ENCODE measurements at places on chromosomes 16 and 17.

DNA sequence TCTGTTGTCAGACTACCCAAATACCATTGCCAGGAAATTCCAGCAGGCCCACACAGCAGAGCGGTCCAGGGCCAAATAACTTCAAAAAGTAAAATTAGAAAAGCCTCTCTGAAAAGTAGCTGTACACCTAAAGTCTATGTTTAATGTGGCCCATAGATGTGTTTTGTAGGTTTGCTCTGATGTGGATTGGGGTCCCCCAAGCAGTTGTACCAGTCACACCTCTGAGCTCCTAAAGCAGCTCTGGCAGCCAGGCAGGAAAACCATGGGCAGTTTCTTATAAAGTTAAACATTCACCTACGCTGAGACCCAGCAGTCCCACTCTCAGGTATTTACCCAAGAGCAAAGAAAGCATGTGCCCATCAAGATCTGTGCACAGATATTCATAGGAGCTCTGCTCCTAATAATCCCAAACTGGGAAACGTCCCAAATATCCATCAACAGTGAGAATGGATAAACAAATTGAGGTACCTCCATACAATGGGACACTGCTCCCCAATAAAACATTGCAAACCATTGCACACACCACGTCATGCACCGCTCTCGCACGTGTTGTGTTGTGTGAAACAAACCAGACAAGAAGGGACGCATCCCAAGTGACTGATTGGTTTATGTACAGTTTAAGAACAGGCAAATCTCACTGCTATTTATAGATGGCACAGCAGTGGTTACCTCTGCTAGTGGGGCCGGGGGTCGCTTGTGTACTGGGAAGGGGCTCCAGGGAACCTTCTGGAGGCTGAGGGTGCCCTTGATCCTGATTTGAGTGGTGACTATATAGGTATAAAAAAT, 15.8 kb upstream of the PRM1 start:
- no peak for DNase-seq

DNA sequence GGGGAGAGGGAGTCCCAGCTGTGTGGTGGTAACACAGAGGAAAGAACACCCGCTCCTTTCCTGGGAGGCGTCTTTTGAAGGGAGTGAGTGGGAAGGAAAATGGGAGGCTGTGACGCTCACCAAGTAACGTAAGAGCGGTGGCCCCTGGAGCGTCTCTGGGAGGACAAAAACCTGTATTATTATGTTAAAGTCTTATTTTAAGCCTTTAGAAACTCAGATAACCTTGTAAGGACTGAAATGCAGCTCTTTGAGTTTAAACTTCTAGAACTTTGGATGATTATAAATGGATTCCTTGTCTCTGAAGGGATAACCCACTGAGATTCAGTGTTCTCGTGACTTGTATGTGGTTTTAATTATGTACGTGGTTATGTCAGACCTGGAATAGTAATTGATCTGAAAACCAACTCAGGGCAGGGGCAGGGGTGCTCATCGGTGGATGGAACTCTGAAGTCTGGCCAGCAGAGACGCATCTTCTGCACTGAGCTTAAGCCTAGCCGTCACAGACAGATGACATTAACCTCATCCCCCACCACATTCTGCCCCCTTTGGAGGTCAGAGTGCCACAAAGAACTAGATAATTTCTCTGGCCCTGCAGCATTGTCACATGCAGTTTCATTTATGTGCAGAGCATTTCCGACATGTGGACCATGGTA, 41.8 kb upstream of the SLC12A3 start:
- no peak for DNase-seq

- no peak for DNase-seq
These were observed 42.3 kb downstream of the BPTF start for GRCh38 chr17:67867591-67867990.

DNA sequence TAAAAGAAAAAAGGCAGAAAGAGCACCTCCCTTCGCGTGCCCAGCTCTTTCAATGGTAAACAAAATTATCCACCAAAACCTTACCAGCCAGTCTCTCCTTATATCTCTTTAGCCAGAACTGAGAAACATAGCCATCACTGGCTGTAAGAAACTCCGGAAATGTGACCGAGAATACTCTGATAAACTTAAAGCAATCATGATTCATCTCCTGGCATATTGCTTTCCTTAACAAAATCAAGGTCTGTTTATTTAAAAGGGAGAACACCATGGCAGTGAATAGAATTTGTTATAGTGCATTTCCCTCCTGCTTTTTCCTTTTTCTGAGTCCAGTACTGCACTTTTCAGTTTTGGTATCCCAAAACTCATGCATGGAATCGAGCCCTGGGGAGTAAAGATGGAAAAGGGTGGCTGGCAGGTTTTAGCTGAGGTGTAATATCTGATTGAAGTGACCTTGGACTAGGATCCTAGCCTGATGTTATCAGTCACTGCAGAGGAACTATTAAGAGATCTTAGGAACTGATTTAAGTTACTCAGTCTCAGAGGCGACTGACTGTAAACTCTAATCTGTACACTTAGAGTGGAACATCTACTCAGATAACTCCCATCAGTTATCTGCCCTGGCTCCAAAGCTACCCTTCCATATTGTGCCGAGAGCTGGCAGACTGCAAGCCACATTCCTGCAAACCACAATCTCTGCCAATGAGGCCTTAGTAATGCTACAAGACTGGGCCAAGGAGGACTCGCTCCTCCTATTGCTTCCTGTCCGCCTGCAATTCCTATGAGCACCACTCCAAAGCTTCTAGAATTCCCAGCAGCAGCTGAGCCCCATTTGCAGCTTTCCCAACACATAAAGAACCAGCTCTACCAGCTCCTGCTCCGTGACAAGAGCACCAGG, 7.4 kb upstream of the COX10 start:
- DNase-seq: no peak

DNA sequence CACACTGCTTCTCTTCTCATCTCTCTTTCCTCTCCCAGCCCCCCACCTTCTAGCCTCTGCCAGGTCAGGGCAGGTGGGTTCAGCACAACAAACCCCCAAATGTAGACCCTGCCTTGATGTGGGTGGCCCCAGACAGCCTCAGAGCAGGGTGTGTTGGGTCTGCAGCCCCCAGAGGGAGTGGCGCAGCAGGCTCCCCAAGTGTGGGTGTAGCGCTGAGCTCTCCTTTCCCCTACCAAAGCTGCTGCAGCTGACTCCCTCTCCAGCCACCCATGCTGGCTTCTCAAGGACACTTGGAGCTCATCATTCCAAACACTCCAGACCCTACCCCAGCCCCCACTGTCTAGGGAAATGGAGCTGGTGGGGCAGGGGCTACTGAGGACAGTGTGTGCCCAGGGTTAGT, 27.3 kb downstream of the NLRC3 start:
- no peak for DNase-seq

DNA sequence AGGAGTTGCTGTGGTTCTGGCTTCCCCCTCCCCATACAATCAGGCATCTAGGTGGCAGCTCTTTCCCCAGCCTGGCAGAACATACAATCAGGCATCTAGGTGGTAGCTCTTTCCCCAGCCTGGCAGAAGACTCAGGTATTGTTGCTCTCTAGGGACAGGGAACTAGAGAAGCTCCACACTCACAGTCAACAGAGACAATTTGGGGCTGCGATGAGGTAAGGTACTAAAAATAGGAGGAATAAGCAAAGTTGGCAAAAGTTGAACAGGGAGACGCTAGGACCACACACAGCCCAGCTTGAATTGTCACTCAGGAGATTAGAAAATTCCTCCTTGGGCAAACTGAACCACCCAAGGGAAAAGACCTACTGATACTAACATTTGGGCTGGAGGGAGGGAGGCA, 315.5 kb upstream of the CDH5 start:
- no peak for DNase-seq

DNA sequence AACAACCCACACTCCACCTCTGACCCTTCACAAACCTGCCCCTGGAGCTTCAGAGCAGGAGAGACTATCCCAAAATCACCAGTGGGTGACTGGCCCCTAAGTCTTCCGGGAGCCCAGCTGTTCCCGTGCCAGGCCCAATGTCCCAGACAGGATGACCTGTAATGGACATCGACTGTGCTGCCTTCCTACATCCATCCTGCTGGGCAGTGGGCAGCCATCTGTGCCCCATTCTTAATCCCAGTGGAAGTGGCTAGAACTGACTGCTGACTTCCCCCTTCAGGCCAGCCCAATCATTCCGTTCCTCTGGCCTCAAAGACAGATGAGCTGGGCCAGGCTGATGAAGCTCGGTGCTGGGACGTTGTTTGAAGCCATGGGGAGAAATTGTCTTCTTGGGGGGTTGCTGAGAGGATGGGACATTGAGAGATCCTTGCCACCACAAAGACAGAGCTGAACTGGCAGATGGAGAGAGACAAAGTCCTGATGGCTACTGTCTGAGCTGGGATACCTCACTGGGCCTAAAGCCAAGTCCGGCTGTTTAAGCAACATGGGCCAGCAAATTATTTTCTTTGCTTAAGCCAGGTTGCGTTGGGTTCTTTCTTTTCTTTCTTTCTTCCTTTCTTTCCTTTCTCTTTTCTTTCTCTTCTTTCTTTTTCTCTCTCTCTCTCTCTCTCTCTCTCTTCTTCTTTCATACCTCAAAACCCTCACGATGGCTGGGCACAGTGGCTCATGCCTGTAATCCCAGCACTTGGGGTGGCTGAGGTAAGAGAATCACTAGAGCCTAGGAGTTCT, 17.9 kb upstream of the ALOX15B start:
- DNase-seq: no peak

DNA sequence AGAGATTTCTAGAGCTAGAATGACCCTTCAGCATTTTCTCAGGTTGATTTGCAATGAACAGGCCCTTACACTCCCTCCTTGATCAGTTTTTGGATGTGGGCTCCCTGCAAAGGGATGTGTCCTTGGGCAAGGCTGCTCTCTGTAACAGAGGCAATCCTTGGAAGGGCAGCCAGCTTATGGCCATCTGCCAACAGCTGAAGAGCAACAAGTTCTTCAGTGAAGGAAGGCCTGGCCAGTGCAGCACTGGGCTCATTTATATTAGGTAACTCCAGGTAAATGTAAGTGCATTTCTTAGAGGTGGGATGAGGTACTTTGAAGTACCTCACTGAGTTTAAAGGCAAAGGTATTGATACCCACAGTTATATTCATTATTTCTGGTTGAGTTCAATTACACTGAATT, 114.3 kb upstream of the KCNJ16 start:
- no peak for DNase-seq

DNA sequence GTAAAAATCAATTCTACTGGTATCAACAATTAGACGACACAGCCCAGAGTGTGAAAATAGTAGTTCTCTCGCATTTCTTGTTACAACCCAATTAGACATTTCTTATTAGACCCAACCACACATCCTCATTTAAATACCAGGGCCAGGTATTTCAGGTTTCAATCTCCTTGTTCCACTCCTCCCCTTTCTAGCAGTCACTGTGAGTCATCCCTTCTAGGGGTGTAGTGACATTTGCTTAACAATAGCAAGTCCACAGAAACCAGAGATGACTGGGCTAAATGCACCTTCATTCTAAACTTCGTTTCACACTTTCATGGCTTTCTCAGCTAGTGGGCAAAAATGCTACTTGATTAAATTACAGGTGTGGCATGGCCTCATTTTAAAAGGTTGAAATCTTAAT, 116.9 kb upstream of the CACNG3 start:
- DNase-seq: no peak

DNA sequence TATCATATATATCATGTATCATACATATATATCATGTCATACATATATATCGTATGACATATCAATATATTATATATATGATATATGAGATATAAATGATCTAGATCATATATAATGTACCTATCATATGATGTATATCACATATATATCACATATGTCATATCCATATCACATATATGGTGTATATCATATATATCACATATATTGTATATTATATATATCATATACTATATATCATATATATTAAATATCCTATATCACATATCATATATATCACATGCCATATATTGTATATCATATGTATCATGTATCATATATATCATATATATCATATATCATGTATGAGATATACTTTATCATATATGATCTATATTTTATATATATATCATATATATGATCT, 355.9 kb upstream of the RBFOX1 start:
- DNase-seq: no peak

- DNase-seq: no peak
These were observed 26.8 kb upstream of the MTMR4 start for GRCh38 chr17:58541249-58541648.

- DNase-seq: no peak
These were observed 109.1 kb downstream of the MSI2 start for GRCh38 chr17:57365420-57365819.

DNA sequence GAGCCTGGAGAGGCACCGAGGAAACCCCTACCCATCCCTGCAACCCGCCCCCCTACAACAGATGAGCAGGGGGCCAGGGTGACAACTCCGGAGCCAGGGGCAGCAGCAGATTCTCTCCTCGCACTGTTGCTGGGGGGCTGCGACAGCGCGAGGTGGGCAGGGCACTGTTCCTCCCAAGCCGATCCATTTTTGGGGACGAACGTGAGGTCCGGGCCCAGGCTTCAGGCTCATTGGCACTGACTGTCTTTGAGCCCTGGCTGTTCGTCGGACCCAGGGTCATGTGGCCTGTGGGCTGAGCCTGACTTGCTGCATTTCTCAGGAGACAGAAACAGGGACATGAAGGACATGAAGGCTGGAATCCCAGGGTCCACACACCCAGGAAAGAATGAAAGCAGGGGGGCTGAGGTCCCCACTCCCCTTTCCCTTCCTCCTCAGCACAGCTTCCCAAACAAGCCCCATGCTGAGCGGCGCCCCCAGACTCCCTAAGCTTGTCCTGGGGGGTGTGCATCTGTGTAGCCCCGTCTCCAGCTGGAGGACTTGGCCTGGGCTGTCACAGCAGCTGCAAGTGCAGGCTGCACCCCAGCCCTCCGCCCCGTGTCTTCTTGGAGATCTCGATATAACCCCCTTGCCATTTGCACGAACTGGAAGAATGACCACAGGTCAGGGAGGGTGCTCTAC, 18.7 kb downstream of the CEP295NL start:
- DNase-seq: no peak
